ENCODE measurements at places on chromosomes 3 and 15.

- no peak for DNase-seq
Measured at GRCh38 chr3:96960661-96961330, 146.4 kb downstream of the EPHA6 start.

DNA sequence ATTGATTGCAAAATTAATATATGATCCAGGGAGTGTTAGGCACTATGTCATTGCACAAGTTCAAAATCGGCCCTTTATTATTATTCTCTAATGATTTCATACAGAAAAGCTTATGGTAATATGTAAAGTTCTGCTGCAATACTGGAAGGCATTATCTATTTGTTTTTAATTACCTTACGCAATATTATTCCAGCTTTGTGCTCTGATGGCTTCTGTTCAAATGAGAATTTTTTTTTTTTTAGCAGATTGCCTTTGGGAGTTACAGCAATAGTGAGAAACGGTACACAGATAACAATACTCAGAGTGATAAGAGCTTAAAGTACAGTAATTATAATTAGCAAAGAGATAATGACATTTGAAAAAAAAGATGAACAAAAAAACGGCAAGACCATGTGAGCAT is 602.2 kb upstream of the ALCAM start:
- DNase-seq = no peak

GRCh38 chr15:87369269-87369668 is 887.3 kb downstream of the NTRK3 start:
- DNase-seq = no peak

GRCh38 chr15:31273258-31273941 is 53.2 kb upstream of the KLF13 start:
- DNase-seq = no peak

DNA sequence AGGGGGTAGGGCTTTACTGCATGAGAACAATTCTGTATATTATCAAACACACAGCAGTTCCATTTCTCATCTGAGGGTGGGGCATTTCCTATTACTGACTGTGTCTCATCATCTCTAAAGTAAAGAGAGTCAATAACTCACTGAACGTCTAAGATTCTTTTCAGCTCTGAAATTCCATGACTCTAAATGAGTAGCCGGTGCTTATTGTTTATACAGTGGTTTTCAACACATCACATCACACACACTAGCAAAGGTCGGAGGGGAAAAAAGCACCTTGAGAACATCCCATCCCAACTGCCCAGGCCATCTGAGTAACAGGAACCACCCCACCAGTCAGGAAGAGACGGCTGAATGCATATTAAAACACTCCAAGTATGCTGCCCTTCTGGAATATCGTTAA is 196.0 kb downstream of the SUCLG2 start:
- no peak for DNase-seq

DNA sequence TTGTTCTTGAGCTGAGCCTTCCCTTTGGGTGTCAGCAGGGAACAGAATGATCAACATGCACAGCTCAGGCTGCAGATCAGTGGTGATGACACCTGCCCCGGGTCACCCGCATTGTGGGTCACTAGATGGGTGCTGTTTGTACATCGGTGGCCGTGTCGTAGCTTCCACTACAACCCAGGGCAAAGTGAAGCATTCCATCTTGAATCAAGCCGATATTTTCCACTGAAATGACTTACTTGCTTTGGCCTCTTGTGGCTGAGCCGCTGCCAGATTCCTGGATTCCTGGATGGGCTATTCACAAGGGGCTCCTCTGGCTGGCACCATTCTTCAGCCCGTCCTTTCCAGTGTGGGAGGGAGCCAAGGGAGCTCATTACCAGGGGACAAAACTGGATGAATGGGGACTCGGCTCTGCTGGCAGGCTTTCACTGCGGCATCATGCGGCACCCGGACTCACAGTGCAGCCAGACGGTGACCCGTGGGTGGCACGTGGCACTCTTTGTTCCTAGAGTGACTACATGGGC is 65.6 kb downstream of the SLCO3A1 start:
- peak; percentile 89 for DNase-seq

DNA sequence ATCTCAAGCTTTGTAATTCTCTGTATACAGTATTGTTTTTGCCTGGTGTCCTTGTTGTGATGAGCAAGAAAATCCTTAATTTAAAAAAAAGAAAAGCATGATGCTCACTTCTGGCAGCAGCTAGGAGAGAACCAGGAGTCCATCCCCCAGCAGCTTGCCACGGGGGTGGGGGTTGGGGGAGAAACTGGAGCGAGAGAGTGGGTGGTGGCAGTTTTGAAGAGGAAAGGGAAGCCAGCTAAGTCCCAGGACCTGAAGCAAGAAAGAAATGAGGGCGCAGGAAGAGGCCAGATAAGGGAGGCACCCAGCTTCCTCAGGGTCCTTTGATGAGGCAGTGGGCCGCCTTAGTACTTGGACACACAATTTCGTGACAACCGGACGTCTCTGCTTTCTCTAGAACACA is 23.5 kb downstream of the CHAC1 start:
- DNase-seq = no peak

DNA sequence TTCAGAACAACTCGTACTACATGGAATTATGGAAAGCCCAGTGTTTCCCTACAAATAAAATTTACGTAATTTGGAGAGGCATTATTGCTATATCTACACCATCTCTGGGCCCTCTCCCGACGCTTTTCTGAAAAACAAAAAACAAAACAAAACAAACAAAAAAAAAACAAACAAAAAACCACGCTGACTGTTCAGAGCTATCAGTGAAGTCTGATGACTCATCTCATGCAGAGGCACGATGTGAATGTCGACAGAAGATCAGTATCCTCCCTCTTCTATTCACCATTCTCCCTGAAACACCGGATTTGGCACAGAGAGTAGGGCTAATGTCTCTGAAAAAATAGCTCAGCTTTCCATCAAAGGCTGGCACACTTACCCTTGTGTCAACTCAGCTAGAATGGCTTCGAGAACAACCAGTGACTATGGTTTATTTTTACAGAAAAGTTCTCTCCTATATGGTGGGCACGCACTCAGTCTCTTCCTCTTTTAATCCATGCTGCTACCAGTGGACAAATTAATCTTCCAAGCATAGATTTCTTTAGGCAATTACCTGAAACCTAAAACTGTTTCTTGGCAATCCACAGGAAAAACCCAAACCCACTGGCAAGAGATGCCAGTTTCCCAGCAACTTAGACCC is 1.5 kb downstream of the CRBN start:
- peak; percentile 34 for DNase-seq

GRCh38 chr15:85743392-85744055 is 51.2 kb downstream of the KLHL25 start:
- no peak for DNase-seq

DNA sequence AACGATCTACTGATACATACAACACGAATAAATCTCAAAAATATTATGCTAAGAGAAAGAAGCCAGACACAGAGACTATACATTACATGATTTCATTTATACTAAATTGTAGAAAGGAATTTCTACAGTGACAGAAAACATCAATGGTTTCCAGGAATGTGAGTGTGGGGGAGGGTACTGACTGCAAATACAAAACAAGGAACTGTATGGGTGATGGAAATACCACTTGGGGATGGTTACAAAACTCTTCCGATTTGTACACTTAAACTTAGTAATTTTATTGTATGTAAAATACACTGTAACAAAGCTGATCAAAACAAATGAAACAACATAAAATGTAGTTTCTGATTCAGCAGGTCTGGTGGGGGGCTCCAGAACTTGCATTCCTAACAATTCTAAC is 45.8 kb upstream of the IP6K2 start:
- DNase-seq = no peak

GRCh38 chr3:187105700-187106099 is 33.6 kb downstream of the RPL39L start:
- no peak for DNase-seq

DNA sequence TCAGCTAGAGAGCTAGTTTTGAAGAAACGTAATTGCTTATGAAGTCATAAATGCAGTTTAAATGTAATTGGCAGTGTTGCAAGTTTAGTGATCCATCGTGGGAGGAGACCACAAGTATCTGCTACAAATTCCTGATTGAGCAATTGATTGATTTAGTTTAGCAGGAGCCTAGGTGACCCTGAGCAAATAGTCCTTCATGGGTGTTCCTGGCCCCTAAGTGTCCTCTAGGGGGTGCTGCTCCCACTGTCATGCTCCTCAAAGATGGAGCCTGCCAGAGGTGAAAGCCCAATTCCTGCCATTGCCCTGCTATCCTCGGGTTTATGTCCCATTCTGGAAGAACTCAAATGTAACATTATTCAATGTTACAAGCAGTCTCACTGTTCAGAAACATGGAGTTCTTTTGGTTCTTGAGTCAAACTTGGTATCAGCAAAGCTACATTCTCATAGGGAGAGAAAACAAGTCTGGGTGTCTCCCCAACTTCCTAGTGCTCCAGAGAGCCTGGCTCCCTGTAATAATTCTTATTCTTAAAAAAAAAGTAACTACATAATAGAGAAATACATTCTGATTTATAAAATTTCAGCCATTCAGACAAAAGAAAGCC is 29.8 kb upstream of the SENP5 start:
- DNase-seq = peak; percentile 61

DNA sequence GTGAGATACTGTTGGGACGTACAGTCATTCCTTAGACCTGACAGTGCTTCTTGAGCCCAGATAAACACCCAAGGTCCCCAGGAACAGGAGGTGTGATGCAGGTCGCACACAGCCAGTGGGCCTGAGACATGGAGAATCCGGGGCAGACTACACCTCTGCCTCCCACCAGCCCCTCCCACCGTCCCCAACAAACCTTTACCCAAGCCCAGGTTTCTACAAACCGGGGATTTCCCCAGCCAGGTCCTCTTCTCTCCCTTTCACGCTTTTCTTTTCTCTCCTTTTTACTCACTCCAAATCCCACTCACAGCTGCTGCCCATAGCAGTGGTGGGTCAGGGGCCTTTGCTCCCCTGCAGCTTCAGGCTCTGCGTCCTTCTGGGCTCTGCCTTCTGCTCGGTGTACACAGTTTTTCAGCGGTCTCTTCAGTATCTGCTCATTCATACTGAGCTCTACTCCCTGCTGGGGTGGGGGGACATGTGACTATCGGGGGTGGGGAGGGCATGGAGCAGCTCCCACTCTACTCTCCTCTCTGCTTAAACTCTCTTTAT is 4.8 kb upstream of the PCSK6 start:
- DNase-seq = no peak

- no peak for DNase-seq
Measured at GRCh38 chr3:55252921-55253320, 234.2 kb downstream of the WNT5A start.

DNA sequence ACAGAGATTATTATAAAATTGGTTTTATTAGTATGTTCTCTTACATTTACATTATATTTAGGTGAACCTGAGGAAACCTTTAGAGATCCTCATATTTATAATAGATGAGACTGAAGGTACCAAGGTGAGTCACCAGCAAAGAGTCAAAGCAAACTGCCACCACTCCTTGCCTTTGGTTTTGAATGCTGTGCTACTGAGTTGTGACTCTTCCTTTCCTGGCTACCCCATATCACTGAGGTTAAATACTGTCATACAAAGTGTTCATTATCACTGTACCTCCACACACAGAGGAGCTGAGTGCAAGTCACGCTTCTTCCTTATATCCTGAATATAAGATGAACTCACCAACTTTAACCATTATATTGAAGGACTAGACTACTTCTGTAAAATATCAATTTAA is 168.2 kb downstream of the CBLB start:
- DNase-seq = no peak

- no peak for DNase-seq
Measured at GRCh38 chr3:14836049-14836468, 17.3 kb downstream of the FGD5 start.

DNA sequence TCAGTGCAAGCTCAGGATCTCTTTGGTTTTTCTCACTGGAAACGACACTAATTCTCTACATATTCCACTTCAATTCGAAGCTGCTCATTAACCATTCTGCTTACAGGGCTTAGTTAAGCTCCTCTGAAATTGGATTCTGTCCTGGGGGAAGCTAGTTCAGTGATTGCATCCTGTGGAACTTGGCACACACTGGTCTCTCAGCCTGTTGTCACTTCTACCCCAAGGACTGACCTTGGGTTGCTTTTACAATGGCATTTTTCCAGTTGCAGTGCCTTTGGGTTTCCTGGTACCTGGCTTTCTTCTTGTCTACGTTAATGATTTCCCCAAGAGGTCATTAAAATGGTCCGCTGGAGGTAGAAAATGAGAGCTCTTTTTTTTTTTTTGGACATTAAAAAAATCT is 33.3 kb upstream of the GABRB3 start:
- no peak for DNase-seq

- no peak for DNase-seq
Measured at GRCh38 chr15:91950631-91951329, 97.3 kb downstream of the SLCO3A1 start.

GRCh38 chr3:144052275-144052674 is 80.7 kb downstream of the DIPK2A start:
- no peak for DNase-seq

DNA sequence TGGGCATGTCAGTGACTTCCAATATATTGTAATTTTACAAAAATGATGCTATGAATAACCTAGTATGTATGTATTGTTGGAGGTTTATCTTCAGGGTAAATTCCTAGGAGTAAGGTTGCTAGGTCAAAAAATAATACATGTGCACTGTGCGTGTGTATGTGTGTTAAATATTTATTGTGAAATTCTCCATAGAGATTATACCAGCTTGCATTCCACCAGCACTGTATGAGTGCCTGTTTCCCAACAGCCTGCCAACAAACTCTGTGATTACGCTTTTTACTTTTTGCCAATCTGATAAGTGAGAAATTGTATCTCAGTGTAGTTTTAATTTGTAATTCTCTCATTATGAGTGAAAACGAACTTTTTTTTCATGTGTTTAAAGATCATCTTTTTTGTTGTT is 12.6 kb upstream of the IGF2BP2 start:
- no peak for DNase-seq

- DNase-seq = no peak
Measured at GRCh38 chr15:32709295-32710033, 8.3 kb upstream of the GREM1 start.

GRCh38 chr3:150238995-150239619 is 169.0 kb upstream of the TSC22D2 start:
- no peak for DNase-seq

DNA sequence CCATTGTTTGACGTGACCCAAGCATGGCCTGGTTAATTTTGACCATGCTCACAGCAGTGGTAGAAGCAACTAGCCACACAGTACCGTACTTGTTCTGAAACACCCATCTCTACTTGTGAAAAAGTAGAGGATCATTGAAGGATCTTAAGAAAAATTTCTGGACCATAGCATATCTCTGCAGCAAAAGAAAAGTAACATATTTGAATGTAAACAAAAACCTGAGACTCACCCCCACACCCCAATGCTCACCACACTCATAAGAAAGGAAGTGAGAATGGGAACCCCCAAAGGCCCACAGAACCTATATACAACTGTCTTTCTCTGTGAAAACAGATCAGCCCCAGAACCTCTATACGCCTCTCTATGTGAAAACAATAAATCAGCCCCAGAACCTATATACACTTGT is 33.8 kb upstream of the TFRC start:
- DNase-seq = no peak

DNA sequence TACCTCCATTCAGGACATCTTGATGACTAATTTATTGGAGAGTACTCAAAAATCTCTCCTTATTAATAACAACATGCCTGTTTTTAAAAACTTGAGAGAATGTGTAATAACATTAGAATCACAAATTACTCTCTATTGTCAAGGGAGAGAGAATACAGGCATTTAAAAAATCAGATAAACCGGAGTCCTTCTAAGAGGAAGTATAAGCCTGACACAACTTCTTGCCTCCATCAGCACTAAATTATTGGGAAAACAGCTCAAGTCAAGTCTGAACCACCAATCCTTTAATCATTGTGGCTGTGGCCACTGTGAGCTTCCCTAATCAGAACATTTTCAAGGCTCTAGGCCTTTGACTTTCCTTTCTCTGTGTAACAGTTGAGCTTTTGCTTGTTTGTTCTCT is 38.0 kb downstream of the SSR3 start:
- no peak for DNase-seq

GRCh38 chr3:139322346-139322745 is 21.5 kb upstream of the MRPS22 start:
- no peak for DNase-seq

Data from Ammon's horn (tissue), 1 donor.